Mesendoderm (in vitro differentiated cells): ENCODE measurements at places on chromosomes 3 and 15.
A peak's percentile ranks its signal among the peaks of the same experiment; 100 is the strongest.

- peak; percentile 85 for DNase-seq
- H3K36me3 ChIP-seq, result no peaks in the 10 kb centered on the region
- H3K4me3 ChIP-seq, result no peak overlapping the region
- no peaks in the 10 kb centered on the region for H3K27me3 ChIP-seq
- H3K4me1 ChIP-seq, result no peaks in the 10 kb centered on the region
Observed at GRCh38 chr15:55799291-55800212, 56.6 kb upstream of the PRTG start.

GRCh38 chr15:95259965-95260364, 1028.6 kb downstream of the MCTP2 start:
- H3K4me1 ChIP-seq, result peaks cover 7% of the 10 kb centered on the region
- peak; percentile 41 for DNase-seq
- H3K27me3 ChIP-seq, result no peaks in the 10 kb centered on the region
- H3K4me3 ChIP-seq, result no peak overlapping the region
- H3K27ac ChIP-seq, result no peak overlapping the region
- H3K36me3 ChIP-seq, result no peaks in the 10 kb centered on the region

GRCh38 chr3:151946606-151947005, 73.2 kb downstream of the SUCNR1 start:
- no peak overlapping the region for H3K4me3 ChIP-seq
- no peaks in the 10 kb centered on the region for H3K4me1 ChIP-seq
- no peak for DNase-seq
- H3K27ac ChIP-seq, result no peak overlapping the region

- peak; percentile 40 for DNase-seq
- no peaks in the 10 kb centered on the region for H3K27me3 ChIP-seq
- no peaks in the 10 kb centered on the region for H3K4me1 ChIP-seq
Observed at GRCh38 chr15:98241032-98241554, 280.6 kb downstream of the ARRDC4 start.

DNA sequence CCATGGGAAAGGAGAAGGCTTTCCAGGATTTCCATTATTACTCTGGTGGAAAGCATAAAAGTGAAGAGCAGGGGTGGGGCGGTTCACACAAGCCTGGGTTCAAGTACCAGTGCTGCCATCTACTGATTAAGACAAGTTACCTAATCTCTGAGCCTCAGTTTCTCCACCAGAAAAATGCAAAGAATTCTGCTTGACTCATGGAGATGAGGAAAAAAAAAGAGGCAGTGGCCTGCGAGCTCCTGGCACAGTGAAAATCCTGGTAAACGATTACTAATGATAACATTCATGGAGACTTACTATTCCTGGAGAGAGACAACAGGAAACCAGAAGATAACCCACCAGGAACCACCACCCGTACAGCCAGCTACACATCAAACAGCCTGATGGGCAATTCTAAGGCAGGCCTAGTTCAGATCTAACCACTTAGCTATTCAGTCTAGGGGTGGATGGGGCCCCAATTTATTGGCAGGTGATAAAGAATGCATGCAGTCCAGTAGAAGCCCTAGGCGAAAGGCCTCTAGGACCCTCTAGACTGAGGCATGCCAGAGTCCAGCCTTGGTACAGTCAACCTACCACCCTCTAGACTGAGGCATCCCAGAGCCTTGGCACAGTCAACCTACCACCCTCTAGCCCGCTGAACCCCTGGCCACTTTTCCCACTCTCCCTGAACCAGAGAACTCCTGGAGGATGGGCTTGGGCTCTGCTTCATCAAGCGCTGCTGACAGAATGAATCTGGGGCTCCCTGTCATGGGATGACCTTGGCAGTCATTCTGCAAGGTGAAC, 2.5 kb downstream of the AMOTL2 start:
- peak overlapping the region; percentile 3 for H3K4me3 ChIP-seq
- peaks cover 25% of the 10 kb centered on the region for H3K4me1 ChIP-seq
- H3K27ac ChIP-seq, result peak overlapping the region; percentile 45
- peak; percentile 78 for DNase-seq
- no peaks in the 10 kb centered on the region for H3K27me3 ChIP-seq

- no peak overlapping the region for H3K27ac ChIP-seq
- H3K4me1 ChIP-seq, result no peaks in the 10 kb centered on the region
- DNase-seq, result no peak
- H3K27me3 ChIP-seq, result no peaks in the 10 kb centered on the region
- H3K36me3 ChIP-seq, result no peaks in the 10 kb centered on the region
- no peak overlapping the region for H3K4me3 ChIP-seq
Observed at GRCh38 chr3:81465510-81466200, 295.8 kb downstream of the GBE1 start.

DNA sequence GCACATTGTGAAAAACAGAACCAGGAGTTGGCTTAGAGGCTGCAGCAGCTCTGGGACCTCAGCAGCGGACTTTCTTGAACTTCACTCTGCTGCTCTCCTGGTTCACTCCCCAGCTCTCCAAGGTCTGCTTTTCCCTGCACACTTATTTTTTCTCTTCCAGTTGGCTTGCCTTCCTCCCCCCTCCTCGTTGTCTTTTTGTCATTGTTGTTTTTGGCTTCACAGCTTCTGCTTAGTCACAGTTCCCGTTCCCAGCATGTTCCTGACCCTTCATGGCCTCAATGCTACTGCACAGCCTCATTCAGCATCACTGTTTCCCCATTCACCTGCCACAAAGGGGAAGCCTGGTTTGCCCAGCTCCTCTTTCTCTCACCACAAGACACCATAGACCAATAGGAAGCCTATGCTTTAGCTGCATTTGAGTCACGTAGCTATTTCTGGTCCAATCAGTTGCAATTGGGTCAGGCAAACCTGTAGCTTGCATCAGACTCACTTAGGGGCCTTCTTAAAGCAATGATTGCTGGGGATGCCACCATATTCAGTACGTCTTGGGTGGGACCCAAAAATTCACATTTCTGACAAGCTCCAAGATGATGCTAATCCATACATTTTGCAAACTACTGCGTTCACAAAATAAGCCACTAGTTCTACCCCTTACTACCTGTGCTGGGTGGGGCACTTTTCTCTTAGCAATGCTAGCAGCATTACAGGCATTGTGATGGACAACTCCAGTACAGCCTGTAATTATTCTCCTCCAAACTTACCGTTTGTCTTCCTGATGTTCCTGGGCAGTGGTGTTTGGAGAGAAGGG, 7.8 kb upstream of the SUMF1 start:
- DNase-seq, result no peak
- H3K27ac ChIP-seq, result no peak overlapping the region
- no peak overlapping the region for H3K4me3 ChIP-seq
- no peaks in the 10 kb centered on the region for H3K27me3 ChIP-seq
- H3K36me3 ChIP-seq, result no peaks in the 10 kb centered on the region

DNA sequence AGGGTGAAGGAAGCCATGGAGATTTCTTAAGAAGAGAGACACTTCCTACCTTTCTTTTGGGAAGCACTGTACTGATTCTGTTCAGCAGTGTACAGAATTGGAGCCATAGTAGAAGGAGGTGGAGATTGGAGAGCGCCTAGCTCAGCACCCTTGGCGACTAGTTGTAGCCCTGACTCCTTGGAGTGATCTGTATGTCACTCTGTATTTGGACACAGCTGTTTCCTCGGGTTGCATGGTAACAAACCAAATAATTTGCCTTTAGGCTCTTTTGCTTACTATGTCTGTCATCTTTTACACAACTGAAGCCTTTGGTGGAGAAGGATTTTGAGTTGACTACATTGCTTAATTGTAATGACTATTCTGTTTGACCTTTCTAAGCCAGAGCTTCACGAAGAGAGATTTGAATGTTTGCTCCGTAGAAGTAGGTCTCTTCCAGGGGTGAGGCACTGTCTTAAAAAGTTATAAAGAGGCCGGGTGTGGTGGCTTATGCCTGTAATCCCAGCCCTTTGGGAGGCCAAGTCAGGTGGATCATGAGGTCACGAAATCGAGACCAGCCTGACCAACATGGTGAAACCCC, 77.1 kb downstream of the AKAP13 start:
- no peak for DNase-seq
- H3K4me1 ChIP-seq, result peaks cover 5% of the 10 kb centered on the region
- no peak overlapping the region for H3K27ac ChIP-seq
- no peaks in the 10 kb centered on the region for H3K27me3 ChIP-seq

GRCh38 chr3:117200962-117201361, 491.4 kb downstream of the TUSC7 start:
- H3K4me1 ChIP-seq, result no peaks in the 10 kb centered on the region
- no peak for DNase-seq
- H3K36me3 ChIP-seq, result no peaks in the 10 kb centered on the region
- no peak overlapping the region for H3K27ac ChIP-seq

- H3K27ac ChIP-seq, result no peak overlapping the region
- H3K4me3 ChIP-seq, result no peak overlapping the region
- no peaks in the 10 kb centered on the region for H3K27me3 ChIP-seq
- DNase-seq, result no peak
Observed at GRCh38 chr3:177300039-177300833, 103.0 kb upstream of the TBL1XR1 start.

GRCh38 chr15:49982584-49982983, 136.4 kb downstream of the ATP8B4 start:
- H3K27ac ChIP-seq, result no peak overlapping the region
- no peaks in the 10 kb centered on the region for H3K4me1 ChIP-seq
- DNase-seq, result no peak
